ENCODE measurements at places on chromosomes 6 and 20.

- peak; percentile 14 for DNase-seq
Measured at GRCh38 chr20:437787-438486, 24.4 kb downstream of the TBC1D20 start.

DNA sequence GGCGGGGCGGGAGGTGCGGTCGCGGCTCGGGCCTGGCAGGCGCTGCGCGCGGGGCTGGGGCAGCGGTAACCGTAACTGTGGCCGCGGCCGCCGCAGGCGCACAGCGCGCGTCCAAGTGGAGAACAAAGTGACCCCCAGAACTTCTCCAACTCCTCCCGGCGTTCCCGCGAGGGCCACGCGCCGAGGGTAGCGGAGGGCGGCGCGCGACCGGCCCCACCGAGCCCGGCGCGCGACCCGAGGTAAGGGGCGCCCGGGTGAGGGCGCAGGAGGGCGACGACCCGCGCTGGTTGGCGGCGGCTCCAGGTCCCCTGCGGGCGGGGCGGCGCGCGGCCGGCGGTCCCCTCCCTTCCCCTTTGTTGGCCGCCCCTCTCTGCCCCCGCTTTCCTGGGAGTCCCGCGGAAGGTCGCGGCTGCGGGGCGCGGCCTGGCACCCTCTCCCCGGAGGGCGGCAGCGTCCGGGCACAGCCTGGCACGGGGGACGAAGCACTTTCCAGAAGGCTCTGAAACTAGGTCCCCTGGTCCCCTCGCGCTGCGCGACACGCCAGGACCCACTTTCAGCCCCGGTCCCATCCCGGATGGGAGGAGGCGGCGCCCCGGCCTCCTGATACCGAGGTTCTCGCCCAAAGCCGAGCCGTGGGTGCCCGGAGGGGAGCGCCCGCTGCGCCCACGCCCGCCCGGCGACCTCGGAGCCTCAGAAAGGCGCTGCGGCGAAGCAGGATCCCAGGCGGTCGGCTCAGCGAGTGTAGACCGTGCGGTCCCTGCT, at the start of gene TIAM2:
TIAM2 (plus strand) TSS at position 62 of the 762 bp plus-strand sequence. CDS start 133,909 bp downstream, outside the sequence.
- DNase-seq = no peak

DNA sequence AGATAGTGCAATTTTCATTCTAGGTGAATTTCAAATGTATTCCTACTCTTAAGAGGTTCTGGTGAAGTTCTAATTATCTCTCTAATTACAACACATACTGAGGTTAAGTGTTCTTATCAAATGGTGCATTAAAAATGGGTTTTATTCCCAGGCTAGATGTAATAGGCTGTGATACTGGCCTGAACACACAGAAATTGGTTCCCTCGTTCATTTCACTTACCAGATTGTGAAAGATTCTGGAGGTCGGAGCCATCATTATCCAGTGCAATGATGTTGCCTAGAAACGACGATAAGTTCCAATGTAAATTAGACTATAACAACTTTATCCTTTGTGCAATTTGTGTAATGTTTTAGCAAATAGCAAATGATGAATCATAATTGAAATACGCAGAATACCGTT, 172.6 kb upstream of the SOX4 start:
- no peak for DNase-seq

GRCh38 chr20:39016041-39016440, 53.9 kb downstream of the DHX35 start:
- DNase-seq = no peak

GRCh38 chr20:8652396-8652795, 416.5 kb upstream of the PLCB4 start:
- no peak for DNase-seq

GRCh38 chr6:16623731-16624130, 137.5 kb downstream of the ATXN1 start:
- DNase-seq = no peak

- DNase-seq = no peak
Measured at GRCh38 chr6:44074439-44074812, 52.8 kb downstream of the MRPL14 start.

GRCh38 chr6:129852257-129852858, 8.8 kb downstream of the TMEM244 start:
- DNase-seq = no peak

DNA sequence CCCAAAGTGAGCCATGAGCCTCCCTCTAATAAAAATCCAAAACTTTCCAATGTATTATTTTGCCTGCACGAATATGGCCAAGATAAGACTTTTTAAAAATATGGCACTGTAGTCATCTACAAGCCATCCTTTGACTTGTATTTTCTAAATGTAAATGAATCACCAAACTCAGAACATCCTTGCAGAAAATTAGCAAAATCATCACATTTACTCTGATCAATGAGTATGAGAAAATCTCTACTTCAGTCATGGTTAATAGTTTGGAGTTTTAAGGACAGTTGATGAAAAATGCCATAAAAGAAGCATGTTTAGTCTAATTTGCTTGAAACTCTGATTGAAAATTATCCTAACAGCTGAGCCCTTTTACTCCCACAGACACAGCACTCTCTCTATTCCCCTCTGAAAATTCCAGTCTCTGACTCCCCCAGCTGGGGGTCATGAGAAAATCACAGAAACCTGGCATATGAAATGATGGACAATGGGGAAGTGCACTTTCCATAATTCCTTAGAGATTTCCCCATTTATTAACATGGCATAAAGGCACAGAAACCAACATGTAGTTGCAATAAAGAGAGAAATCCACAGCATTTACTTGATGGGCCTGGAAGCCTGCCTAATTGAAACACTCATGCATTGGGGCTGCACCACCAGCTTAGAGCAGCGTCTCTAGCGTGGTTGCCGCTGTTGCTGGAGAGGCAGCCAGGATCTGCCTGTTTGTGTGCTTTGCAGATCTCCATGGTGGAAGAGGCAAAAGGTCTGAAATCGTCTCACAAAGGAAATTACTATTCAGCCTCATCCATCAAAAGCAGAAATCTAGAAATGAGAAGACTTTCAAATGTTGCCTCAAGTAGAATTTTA, 214.0 kb downstream of the WDR27 start:
- DNase-seq = no peak

DNA sequence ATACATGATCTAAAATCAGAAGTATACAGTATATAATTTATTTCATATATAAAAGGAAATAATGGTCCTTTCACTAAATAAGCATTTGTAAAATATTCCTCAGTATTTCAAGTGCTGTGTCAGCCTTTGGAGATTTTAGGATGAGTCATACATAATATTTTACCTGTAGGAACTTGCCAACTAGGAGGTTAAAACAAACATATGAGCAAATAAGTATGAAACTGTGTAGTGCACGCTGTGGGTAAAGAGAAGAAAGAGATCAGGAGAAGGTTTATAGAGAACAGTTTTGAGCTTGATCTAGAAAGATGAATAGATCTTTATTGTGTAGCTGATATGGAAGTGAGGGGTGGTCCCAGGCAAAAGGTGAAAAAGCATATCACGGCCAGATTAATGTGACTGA, 169.9 kb upstream of the RNF217 start:
- DNase-seq = no peak

- DNase-seq = no peak
Measured at GRCh38 chr6:48194596-48195295, 83.7 kb upstream of the PTCHD4 start.

GRCh38 chr6:146990821-146991798, 213.1 kb upstream of the STXBP5 start:
- DNase-seq = no peak

- DNase-seq = no peak
Measured at GRCh38 chr6:158361961-158362669, 49.9 kb downstream of the TULP4 start.

DNA sequence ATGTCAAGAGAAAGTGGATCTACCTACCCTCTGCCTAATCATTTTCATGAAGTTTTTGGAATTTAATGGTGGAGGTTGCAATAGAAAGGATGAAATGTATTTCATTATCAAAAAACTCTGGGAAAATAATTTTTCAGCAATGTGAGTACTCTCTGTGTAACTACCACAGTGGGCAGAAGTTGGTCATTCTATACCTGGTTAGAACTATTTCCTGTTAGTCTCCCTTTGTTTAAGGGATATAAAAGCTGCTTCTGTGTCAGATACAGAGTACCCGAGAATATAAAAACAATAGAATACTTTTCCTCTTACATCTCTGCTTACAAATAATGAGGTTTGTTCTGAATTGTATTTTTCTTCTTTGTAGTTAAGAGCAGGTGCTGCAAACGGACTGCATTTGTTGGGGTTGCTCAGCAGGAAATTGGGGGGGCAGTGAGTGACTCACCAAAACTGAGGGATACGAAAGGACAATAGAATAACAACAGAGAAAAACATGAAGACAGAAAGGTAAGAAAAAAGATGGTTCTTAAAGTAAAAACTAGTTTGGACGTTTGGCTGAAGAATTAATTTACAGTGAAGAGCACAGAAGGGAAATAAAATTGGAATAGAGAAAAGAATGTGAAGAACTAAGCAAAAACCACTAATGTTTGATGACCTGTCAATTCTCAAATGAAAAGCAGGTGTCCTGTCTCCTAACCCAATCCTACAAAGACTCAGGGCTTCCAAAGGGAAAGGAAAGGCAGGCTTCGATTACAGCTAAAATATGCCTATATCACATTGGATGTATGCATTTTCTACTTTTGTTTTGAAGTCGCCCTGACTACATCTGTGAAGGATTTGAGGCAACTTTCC, 703.1 kb downstream of the RFPL4B start:
- DNase-seq = no peak

DNA sequence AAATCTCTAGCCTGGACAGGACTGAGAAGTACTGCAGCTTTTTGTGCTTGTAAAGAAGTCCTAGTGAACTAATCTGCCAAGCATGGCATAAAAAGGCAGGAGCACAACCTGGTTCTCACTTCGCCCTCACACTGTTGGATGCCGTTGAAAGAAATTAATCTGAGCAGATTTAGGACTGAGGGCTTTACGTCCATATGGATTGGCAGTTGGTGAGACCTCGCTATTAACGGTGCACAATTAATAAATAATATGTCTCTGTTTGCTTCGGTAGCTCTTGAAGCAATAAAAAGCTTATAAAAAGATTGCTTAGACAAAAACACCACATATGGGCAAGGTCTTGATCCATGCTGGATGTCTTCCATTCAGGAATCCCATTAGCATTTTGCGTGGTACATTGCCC, 185.6 kb upstream of the EPHA7 start:
- DNase-seq = no peak

DNA sequence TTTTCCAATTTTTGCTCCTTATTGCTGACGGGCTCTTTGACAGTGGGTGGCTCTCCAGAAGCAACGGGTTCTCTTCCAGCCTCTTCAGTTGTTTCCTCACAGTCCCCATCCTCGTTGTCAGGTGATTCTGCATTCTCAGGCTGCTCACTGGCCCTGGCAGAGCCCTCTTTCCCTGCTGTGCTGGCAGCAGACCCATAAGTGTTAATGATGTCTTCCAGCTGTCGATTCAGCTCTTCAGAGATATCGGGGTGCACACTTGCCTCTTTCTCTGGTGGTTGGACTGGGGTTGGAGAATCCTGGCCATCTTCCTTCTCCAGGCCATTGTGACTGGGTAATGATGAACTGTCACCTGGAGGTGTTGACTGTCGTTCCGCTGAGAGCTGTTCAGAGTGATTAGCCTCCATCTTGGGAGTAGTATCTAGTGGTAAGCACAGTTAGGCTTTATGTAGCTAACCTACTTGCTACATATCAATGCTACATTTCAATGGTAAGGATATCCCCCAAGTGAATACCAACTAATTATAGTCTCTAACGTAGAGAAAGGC, 3.2 kb downstream of the TXLNB start:
- no peak for DNase-seq

- no peak for DNase-seq
Measured at GRCh38 chr6:144310765-144311164, 25.6 kb downstream of the UTRN start.

DNA sequence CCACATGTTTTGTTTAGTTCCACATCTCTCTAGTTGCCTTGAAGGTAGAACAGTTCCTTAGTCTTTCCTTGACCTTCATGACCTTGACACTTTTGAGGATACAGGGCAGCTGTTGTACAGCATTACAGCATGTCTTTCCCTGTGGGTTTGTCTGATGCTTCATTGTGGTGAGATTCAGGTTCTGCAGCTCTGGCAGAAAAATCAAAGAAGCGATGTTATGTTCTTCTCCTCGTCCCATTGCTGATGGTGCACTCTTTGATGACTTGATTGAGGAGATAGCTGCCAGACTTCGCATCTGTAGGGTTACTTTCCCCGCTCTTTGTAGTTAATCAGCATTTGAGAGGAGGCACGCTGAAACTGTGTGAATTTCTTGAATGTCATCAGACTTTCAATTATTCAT, 12.0 kb downstream of the CEBPB start:
- no peak for DNase-seq

- no peak for DNase-seq
Measured at GRCh38 chr6:115830895-115831294, 229.8 kb downstream of the FRK start.

DNA sequence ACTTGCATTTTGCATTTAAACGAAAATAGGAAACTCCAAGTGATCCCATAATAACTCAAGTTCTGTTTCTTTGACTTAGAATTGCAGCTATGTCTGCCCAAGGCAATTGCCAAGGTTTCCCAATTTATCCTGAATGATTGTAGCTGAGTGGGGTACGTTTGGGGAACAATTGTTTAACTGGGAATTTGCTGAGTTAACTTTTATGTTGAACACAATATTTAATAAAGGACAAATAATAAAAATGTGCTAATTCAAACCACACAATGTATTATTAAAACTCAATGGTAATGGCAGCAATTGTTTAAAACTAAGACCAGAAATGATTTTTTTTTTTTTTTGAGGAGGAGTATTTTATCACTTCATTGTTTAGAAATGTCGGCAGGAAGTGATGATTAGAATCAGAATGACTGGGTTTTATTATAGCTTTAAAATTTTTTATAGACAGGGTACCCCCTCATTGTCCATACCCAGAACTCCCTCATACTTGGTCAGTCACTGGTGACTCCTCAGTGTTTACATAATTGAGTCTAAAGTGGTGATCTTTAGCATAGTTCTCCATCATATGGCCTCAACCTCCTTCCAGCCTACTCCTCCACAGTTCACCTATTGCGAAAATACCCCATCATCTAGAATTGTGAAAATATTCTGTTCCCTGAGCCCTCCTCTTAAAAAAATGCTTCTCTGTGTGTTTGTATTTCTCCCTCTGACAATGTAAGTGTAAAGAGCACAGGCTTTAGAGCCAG, 389.2 kb upstream of the CITED2 start:
- peak; percentile 80 for DNase-seq

GRCh38 chr20:38885357-38885756, 40.9 kb upstream of the FAM83D start:
- no peak for DNase-seq

- no peak for DNase-seq
Measured at GRCh38 chr20:31669876-31670275, 32.2 kb downstream of the COX4I2 start.

DNA sequence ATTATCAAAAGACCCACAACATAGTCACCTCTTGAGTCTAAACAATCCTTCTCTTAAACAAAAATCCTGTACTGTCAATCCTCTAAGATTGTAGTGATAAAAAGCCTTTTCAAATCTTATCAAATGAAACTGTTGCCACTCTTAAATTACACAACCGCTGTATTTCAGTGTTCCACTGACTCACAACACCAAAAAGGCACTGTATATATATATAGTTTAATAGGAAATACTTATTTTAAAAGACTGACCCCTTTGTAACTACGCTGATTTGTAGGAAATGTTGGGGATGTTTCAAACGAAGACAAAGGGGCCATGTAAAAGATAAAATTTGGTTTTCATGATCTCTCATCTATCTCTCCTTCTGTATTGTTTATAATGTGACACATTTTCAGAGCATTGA, 14.1 kb downstream of the CPNE1 start:
- DNase-seq = no peak

GRCh38 chr20:9022376-9022775, 46.5 kb upstream of the PLCB4 start:
- DNase-seq = no peak
